Central memory CD4-positive, alpha-beta T cell (primary cell): ENCODE measurements at places on chromosomes 11 and 22.

- no peak for DNase-seq
Observed at GRCh38 chr11:69010361-69010891, 2.6 kb downstream of the MRGPRF start.

DNA sequence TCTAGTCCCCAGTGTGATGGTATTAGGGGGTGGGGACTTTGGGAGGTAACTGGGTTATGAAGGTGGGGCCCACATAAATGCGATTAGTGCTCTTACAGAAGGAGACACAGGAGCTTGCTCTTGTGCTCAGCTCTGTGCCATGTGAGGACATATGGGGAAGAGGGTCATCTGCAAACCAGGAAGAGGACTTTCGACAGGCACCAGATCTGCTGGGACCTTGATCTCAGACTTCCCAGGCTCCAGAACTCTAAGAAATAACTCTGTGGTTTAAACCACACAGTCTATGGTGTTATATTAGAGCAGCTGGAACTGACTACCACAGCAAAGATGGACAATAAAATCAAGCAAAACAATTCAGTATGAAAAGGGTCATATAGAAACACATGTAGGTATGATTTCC is 26.7 kb downstream of the NNMT start:
- DNase-seq = no peak

DNA sequence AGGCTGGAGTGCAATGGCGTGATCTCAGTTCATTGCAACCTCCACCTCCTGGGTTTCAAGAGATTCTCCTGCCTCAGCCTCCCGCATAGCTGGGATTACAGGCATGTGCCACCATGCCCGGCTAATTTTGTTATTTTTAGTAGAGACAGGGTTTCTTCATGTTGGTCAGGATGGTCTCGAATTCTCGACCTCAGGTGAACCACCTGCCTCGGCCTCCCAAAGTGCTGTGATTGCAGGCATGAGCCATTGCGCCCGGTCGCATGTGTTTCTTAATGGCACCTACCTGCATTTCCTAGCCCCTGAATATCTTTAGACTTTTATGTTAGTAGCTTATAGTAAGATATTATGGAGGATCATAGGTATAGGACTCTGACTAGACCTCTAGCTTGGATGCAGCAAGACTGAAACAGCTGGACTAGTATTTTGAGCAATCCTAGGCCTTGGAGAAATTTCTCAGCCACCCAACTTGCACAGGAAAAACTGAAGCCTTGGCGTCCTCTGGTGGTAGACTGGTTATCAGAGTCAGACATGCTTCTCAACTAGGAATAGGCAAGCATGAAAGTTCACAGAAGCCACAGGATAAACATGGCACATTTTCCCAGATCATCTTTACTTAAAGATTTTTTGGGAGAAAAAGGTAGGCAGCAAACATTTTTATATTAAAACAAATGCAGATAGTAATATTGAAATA is 22.7 kb upstream of the C1QTNF4 start:
- DNase-seq = no peak

DNA sequence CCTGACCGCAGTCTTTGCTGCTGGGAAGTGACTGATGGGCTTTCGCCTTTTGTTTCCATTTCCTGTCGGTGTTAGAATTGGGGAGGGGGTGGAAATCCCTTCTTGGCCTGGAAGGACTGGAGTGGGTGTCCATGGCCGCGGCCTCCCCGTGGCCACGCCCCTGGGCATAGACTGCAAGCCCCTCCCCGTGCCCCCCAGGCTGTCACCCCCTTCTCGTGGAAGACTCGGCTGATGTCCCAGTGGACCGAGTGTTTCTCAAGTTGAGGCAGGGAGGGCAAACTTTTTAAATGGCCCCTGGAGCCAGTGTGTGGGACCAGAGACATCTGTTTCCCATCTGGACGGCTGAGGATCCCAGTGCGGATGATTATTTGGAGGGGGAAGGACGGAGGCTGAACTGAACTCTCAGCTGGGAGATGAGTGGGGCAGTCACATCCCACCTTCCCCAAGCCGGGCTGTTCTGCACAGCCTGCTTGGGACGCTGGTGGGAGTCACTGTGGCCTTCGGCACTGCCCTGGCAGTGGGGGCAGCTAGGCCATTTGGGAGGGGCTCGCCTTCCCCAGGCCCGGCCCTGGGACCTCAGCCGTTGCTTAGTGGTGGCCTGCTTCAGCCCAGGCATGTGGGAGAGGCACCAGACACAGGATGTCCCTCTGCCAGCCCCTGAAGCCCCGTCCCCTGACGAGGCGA is 1.6 kb downstream of the CD81 start:
- DNase-seq = no peak

DNA sequence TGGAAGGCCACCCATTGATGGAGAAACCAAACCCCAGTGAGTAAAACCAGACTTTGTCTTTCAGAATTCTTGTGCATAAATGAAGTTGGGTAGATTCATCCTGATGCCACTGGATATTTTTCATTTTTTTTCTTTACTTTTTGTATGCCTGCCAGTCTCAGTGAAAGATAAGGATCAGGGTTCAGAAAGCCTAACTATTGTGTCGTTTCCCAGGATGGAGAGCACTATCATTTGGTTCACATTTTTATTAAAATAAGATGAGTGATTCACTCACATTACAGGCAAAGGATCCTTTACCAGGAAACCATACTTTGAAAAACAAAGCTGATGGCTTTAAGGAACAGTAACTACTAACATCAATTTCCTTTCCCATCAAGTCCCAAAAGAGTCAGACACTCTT is 52.0 kb downstream of the ARFGAP2 start:
- no peak for DNase-seq

DNA sequence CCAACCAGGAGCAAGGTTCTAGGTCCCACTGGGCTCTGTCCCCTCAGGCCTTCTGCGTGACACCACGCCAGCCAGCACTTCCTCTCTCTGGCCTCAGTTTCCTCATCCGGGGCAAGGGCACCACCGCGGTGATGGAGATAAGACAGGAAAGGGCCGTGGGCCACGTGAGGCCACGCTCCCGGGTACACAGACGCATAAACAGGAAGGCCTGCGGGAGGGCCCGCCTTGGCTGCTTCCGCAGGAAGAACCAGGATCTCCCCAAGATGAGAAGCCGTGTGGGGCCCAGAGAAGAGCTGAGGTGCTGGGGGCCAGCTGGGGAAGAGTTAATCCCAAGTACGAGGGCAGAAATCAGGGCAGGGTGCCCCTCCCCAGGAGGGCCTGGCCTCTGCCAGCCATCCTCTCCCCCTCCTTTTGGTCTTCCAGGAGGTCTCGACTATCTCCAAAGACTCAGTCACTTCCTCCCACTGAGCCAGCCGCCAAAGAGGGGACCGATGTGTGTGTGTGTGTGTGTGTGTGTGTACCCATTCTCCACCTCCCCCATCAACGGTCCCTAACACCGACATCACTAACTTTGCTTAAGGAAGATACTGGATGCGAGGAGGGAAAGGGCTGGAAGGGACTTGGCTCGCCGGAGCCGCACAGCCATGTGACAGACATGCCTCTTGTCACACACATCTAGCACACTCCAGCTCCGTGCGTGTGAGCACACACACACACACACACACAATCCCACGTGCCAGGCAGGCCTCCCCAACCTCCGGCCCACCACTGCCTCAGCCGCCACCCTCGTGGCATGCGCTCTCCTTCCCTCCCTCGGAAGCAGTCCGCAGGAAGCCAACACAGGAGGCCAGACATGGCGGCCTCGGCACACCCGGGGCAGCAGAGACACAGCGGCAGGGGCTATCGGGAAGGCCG is 1.4 kb downstream of the MFNG start:
- DNase-seq = peak; percentile 87

DNA sequence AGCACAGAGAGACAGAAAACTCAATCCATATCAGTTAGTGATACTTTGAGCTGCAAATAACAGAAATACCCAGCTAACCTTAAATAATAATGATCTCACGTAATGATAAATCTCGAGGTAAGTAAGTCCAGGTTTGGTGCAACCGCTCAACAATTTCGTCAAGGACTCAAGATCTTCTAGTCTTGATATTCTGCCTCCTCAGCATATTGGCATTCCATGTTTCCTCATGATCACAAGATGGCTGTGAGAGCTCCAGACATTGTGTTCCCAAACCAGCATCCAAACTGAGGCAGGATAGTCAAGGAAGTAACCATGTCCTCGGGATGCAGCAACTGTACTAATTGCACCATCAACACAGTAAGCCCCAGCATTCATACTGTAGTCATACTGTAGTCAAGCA is 7.5 kb upstream of the LARGE1 start:
- DNase-seq = no peak

DNA sequence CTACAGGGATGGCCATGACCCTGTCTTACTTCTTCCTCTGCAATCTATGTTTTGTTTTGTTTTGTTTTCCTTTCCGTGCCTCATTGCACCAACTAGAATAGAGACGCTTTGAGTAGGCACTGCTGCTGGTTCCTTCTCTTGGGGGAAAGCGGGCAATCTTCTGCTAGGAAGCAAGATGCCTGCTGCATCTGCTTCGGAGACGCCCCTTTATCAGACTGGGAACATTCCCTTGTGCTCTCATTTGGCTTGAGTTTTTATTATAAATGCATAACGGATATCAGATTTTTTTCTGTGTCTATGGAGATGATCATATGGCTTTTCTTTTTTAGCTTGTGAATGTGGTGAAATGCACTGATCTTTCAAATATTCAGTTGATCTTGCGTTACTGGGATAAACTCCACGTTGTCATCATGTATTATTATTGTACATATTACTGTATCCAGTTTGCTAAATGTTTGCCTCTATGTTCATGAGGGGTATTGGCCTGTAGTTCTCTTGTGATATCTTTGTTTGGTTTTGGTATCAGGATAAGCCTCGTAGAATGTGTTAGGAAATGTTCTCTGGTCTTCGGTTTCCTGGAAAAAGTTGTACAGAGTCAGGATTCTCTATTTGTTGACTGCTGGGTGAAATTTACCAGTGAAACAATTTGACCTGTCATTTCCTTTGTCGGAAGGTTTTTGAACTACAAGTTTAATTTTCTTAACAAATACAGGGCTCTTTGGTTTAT is 23.4 kb upstream of the KRTAP5-6 start:
- no peak for DNase-seq

- DNase-seq = no peak
Observed at GRCh38 chr22:23036684-23037428, 33.5 kb upstream of the GNAZ start.

- no peak for DNase-seq
Observed at GRCh38 chr22:20198557-20199319, 47.9 kb upstream of the CCDC188 start.

GRCh38 chr11:14065681-14066080 is 103.2 kb downstream of the SPON1 start:
- DNase-seq = no peak

- DNase-seq = no peak
Observed at GRCh38 chr11:47166368-47166767, 10.3 kb downstream of the ARFGAP2 start.

DNA sequence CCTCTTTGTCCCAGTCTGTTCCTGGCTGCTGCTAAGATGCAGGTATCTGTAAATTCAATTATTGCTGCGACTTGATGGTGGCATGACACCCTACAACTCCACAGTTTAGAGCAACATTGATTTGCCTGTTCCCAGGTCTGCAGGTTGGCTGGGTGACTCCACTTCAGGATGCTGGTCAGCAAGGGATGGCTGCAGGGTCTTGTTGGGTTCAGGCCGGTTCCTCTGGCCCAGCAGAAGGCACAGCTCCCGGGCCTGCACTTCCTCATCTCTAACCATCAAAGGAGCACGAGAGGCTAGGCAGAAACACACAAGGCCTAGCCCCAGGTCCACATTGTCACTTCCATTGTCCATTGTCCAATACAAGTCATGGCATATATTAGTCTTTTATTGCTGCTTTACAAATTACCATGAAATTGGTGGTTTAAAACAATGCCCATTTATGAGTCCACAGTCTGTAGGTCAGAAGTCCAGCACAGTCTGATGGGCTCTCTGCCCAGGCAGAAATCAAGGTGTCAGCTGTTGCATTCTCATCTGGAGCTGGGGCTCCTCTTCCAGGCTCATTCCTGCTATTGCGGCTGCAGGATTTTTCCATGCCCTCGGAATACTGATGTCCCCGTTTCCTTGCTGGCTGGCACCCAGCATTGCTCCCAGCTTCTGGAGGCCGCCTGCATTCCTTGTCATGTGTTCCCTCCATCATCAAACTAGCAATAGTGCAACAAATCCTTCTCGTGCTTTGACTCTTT is 96.6 kb upstream of the LMO1 start:
- DNase-seq = no peak

DNA sequence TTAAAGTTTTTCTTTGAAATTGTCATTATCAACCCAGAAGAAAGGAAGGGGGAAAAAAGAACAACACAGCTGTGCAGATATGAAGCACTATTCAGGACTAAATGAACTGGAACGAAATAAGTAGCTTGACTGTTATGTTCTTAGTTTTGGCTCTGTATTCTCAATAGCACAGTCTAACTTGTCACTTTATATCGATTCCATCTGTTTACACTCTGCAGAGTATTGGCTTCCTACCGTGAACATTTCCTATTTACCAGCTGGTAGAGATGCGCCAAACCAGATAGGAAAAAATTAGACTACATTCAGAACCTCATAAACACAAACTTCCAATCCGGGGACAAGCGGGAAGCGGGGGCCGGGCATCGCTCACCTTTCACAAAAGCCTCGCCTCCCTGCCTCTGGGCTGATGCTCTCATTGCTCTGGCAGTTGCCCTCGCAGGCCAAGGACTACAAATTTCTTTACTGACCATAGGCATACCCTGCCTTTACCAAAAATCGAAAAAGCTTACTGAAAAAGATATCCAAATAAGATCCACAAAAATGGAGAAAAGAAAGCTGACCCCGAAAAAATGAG is 66.2 kb downstream of the EFCAB6 start:
- DNase-seq = no peak

GRCh38 chr22:33842421-33843094 is 77.7 kb downstream of the LARGE1 start:
- no peak for DNase-seq

DNA sequence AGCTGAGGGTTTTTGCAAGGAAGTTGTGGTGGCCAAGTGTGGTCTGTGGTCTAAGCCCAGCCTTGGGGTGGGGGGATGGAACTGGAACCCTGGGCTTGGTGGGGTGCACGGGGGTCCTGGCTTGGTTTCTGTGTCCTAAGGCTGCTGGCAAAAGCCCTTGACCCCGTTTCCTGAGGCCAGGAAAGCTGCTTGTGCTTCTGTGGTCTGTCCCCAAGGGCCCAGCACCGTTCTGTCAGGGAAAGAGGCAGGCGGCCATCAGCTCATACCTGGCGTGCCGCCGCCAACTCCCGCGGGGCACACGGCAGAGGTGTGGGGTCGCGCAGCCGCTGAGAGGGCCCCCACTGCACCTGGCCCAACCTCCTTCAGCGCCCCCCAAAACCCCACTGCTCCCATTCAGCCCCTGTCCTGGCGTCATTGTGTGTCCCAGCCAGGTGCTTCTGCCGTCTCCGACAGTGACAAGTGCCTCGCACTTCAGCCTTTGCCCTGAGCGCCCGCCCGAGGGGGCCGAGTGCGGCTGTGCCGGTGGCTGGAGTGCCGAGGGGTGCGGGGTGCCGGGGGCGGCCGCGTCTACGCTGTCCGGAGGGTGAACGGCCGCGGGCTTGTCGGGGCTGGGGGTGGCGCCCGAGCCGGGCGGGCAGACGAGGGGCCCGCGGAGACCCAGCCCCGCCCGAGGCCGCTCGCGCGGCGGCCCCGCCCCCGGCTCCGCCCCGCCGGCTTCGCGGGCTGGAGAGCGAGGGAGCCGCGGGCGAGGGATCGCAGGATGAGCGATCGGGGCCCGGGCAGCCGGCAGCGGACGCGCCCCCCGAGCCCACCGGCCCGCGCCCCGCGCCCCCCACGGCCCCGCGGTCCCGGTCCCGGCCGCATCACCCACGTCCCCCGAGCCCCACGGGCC is at the start of gene CNIH2:
TSS of gene CNIH2 (plus strand) at position 705 of the 892 bp plus-strand sequence. CDS start 282 bp downstream, outside the sequence.
- DNase-seq = peak; percentile 46

GRCh38 chr11:48037709-48038468 is 57.5 kb downstream of the PTPRJ start:
- DNase-seq = no peak
